NCI-H510A (cell line): ENCODE measurements at places on chromosomes 2 and 18.

DNA sequence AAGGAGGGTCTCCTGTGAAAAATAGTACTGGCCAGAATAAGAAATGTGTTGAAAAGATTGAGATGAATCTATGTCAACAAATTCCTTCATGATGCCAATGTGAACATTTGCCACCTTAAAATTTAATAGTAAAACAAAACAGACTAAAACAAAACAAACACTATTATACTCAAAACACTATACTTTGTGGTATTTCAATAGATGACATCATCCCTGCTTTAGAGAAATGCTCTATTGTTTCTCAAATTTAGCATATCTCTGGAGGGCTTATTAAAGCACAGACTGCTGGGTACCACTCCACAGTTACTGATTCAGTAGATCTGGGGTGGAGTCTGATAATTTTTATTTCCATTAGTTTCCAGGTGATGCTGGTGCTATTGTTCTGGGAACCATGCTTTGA lies 579.4 kb upstream of the FAM98A start:
- DNase-seq: no peak

GRCh38 chr2:240448387-240449274 lies 13.2 kb downstream of the GPC1 start:
- DNase-seq: no peak

- DNase-seq: no peak
These were observed 32.4 kb downstream of the TMEM87B start for GRCh38 chr2:112087346-112088020.

DNA sequence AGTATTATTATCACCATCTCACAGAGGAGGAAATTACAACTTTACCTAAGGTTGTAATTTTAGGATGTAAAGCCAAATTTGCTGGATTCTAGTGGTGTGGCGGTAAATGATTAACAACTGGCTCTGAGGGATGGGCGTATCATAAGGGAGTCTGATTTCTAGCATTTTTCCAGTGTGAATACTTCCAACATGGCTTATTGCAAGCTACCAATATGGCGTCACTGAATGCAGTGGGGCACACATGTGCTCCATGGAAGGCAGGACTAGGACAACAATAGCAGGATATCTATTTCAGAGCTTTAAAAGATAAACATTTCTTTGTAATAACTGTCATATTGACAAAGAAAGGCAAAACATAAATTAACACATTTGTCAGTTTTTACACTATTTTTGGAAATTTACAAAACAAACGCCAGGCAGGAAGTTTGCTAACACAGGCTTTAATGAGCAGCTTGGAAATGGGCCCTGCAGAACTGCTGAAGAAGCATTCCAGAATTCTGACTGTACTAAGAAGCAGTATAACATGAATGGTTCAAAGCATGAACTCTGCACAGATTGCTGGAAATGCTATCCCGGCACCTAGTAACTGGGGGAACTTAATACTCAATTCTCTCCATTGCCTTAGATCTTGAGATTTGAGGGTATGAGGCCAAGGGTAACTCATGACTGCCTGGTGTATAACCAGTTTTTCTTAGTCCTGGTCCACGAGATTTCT lies 439.3 kb upstream of the MAP2 start:
- no peak for DNase-seq

- no peak for DNase-seq
These were observed 28.4 kb downstream of the FBXO48 start for GRCh38 chr2:68438455-68439303.

DNA sequence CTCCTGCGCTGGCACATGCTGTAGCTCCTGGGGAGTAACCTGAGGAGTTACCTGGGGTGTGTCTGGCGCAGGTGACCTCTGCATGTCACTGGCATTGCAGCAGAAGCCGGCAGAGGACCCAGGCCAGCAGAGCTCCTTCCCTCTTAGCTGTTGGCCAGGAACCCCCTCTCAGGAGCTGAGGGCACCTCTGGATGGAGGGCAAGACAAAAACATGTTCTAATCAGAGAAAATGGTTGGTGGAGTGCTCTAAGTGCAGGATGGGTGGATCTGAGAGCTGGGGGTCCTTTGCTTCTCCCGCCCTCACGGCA lies 44.9 kb upstream of the SNTG2 start:
- DNase-seq: no peak

DNA sequence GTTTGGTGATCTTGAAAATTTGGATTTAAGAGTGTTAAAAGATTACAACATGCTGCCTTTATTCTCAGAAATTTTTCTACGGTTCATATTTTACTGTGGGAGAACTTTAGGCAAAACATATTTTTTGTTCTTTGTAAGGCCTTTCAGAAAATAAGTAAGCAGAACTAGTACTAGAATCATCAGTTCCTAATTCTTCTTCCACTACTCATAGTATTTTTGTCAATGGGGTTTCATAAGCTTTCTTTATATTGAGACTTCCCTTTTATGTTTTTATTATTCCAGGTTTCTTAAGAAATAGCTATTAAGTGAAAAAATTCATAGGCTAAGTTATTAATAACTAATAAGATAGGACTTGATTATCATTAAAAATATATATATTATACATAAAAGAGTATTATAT lies 12.4 kb downstream of the UGGT1 start:
- no peak for DNase-seq

DNA sequence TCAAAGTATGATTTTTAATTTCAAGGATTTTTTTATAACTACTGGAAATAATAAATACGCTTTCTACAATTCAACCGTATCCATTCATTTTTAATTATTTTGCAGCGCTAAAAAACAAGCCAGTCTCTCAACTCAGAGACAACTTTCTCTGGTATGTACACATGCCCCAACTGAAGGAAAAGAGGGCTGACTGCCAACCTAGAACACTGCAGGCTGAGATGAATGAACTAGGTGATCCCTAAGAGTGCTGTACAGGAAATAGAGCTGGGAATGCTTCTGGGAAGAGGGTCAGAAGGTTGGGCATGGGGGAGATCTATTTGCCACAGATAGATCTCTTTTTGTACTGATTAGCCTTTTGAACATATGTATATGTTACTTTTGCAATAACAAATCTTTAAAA lies 460.1 kb downstream of the NR4A2 start:
- DNase-seq: no peak

- no peak for DNase-seq
These were observed 53.3 kb downstream of the IRS1 start for GRCh38 chr2:226746196-226746800.

GRCh38 chr2:96090196-96090926 lies 26.0 kb downstream of the ADRA2B start:
- no peak for DNase-seq

GRCh38 chr2:85760371-85760770 lies 6.6 kb downstream of the ATOH8 start:
- DNase-seq: no peak

- DNase-seq: no peak
These were observed 9.5 kb upstream of the MALL start for GRCh38 chr2:110124939-110125691.

- no peak for DNase-seq
These were observed 26.8 kb upstream of the LDLRAD4 start for GRCh38 chr18:13191779-13192178.

GRCh38 chr18:77512152-77512551 lies 262.5 kb downstream of the GALR1 start:
- no peak for DNase-seq

- DNase-seq: peak; percentile 15
These were observed 108.2 kb upstream of the CAPN13 start for GRCh38 chr2:30915486-30915885.

- DNase-seq: no peak
These were observed 37.5 kb upstream of the NEB start for GRCh38 chr2:151771599-151772358.

- DNase-seq: no peak
These were observed 48.1 kb upstream of the SETBP1 start for GRCh38 chr18:44632469-44633145.

DNA sequence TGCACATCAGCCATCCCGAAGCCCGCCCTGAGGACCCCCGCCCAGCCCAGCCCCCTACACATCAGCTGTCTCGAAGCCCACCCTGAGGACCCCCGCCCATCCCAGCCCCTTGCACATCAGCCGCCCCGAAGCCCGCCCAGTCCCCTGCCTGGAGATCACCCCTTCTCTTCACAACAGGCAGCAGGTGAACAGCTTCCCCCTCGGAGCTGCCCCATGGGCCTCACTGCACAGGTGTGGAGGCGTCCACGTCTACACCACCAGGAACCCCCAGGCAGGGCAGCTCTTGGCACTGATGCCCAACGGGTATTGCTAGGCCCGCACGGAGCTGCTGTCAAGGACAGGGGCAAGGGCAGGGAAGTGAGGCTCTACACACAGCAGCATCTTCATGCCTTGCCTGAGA lies 137.6 kb downstream of the HDAC4 start:
- DNase-seq: no peak

- DNase-seq: no peak
These were observed 250.3 kb upstream of the ID2 start for GRCh38 chr2:8431446-8432125.

DNA sequence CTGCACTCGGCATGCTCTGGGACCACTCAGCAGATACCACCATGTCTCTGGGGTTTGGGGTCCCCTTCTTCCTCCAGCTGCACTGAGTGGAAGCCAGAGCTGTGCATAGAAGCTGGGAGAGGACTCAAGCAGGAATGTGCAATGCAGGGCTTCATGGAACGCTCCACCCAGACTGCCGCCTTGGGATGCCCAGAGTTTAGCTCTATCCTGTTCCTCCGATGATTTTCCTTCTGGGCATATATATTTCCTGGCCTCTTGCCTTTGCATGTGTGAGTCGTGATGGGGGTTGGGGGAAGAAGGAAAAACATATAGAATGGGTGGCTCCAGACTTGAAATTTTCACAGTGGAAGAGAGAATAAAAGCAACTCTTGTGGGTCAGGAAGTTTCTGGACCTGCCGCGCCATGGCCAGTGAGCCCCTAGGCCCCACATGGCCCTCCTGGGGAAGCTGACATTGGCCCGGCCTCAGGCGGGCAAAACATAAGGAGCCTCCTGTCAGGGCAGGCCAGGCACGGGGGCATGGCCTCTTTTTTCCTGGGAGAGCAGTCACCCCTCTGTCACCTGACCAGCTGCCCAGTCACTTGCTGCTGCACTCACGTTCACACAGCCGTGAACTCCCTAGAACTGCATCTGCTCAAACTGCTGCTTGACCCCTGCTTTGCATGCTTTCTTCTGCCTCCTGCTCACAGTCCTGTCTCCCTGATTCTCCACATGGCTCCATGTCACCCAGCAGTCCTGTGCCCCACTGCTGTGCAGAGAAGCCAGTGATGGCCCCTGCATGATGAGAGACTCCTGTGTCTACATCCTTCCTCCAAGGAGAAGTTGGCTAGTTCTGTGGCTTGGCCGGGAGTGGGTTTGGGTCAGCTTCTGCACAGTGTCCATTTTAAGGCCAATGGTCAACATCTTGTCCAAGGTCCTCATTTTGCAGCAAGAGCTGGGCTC lies 197.8 kb downstream of the CTIF start:
- no peak for DNase-seq

DNA sequence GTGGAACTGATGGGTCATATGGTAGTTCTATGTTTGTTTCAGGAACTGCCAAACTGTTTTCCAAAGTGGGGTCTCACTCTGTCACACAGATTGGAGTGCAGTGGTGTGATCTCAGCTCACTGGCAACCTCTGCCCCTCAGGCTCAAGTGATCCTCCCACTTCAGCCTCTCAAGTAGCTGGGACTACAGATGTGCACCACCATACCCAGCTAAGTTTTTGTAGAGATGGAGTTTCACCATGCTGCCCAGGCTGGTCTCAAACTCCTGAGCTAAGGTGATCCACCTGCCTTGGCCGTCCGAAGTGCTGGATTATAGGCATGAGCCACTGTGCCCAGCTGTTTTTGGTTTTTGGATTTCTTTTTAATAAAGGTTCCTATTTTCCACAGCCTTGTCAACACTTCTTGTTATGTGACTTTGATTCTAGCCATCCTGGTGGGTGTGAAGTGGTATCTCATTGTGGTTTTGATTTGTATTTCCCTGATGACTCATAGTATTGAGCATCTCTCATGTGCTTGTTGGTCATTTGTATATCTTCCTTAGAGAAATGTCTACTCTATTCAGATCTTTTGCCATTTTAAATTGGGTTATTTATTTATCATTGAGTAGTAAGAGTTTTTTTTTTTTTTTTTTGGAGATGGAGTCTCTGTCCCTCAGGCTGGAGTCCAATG lies 22.8 kb downstream of the NPC1 start:
- DNase-seq: no peak

DNA sequence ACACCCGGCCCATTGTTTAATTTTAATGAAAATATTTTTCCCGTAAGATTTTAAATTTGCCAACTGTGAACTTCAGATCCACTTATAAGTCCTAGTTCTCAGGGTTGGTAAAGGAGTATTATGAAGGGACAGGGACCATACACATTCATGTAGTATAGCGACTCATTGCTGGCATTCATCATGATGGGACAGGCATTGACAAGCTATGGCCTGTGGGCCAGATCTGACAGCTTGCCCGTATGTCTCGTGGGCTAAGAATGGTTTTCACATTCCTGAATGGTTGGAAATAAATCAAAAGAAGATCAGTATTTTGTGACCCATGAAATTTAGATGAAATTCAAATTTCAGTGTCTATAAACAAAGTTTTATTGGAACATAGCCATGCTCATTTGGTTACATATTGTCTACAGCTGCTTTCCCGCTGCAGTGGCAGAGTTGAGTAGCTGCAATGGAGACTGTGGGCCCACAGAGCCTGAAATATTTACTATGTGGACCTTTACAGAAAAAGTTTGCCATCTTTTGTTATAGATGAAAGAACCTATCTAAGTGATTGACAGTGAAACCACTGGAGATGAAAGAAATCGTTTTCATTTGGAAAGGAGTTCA lies 4.1 kb downstream of the RAPGEF4 start:
- DNase-seq: no peak

DNA sequence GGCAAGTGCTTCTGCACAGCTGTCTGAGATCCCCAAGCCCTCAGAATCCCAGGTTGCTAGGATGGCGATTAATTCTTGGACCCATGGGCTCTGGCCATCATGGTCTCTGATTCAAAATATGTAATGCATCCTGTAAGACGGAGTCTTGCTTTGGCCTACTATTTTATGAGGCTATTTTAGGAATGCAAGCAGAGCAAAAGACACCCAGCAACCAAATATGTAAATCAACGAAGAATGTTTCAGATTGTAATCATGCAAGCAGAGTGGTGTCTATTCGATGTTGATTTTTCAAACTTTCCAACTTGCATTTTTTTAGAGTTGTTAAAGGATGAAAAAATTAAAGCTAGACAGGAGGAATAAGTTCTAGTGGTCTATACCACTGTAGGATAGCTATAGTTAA lies 154.8 kb downstream of the COL6A3 start:
- DNase-seq: no peak

GRCh38 chr2:216711348-216711747 lies 16.0 kb upstream of the IGFBP5 start:
- no peak for DNase-seq

- no peak for DNase-seq
These were observed 39.3 kb upstream of the SH3RF3 start for GRCh38 chr2:109089602-109090300.

DNA sequence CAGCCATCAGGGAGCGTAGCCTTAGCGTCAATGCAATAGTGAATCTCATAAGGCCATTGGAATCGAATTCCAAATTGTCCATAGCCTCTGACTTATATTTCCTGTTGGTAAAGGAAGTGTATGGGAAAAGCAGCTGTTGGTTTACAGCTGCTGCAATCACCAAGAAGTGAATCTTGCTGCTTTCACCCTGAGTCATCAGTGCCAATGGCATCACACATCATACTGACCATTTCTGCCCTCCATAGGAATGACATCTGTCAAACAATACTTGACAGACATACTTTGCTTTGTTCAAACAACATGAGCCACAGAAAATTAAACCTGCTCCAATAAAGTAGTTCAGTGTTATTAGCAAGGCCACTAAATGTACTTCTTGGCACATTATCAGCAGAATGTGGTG lies 111.2 kb upstream of the KLHL29 start:
- no peak for DNase-seq
